Stimulated activated CD8-positive, alpha-beta memory T cell treated with anti-CD3 and anti-CD28 coated beads, Interleukin-7, amount 100 ng/mL, for 48 hours (primary cell): ENCODE measurements at places on chromosomes 12 and 14.

GRCh38 chr12:112130441-112130998, 5.2 kb downstream of the TRAFD1 start:
- DNase-seq = no peak

- peak; percentile 5 for DNase-seq
These were observed 1.5 kb downstream of the CAPRIN2 start for GRCh38 chr12:30753233-30753632.

- DNase-seq = no peak
These were observed 991.9 kb downstream of the FLRT2 start for GRCh38 chr14:86521843-86522242.

DNA sequence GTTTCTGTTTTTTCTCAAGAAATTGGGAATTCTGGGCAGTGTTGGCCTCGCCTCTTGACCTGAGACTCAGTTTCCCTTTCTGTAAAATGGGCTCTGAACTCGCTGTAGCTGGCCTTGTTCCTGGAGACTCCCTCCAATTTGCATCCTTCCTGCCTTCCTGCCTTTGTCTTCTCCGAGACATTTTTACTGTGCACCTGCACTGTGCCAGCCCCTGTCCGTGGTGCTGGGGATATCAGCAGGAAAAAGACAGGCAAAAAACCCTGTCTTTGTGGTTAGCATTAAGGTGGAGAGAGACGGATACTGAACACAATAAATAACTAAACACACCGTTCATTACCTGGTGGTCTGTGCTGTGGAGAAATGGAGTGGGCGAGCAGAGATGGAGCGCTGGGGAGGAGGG, 129.8 kb downstream of the AACS start:
- no peak for DNase-seq

- DNase-seq = no peak
These were observed 43.0 kb downstream of the PPP4R4 start for GRCh38 chr14:94217116-94217515.

GRCh38 chr12:30000401-30000800, 216.7 kb upstream of the TMTC1 start:
- no peak for DNase-seq

GRCh38 chr12:19819231-19819630, 379.9 kb downstream of the AEBP2 start:
- DNase-seq = no peak

DNA sequence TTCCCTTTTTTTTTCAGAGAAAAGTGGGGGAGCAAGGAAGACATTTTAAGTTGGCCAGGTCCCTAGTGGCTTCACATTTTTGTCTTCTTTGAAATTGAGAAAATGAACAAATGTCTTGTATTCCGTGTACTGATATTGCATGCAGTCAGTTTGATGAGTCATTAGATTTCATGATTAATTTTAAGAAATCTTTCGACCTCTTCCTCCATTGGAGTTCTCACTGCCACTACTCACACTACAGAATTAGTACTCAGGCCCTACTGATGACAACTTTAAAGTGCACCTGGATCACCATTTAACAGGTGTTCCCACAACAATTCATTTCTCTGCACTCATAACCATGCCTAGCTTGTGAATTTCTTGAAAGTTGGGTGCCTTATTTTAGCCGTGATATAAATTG, 50.5 kb downstream of the SAMD4A start:
- DNase-seq = no peak

DNA sequence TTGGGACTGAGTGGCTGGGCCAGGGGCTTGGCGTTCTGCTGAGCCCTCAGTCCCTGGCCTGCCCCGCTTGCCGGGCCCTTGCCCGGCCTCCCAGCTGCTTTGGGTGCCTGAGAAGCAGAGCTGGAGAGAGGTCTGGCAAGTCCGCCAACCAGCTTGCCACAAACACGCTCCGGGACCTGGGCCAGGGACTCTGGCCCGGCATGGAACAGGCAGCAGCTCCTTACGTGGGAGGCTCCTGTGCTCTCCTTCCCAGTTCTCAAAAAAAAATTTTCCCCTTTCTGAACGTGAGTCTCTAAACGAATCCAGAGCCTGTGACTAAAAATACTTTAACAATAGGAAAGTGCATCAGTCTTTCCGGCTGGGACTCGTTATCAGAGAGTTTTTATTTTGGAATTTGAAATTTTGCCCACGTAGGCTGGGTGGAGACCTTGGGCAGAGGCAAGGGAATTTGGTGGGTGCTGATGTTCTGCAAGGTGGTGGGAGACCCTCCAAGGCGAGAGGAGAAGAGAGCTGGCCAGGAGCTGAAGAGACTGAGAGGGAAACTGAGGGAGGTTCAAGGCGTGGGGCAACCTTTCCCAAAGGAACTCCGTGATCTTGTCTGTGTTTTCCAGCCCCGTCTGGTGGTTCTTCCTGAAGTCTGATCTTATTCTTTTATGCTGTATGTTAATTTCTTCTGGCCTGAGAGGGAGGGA, 6.8 kb upstream of the NR4A1 start:
- DNase-seq = no peak
